HCT116 (cell line): ENCODE measurements at places on chromosomes 1 and 21.
A peak's percentile ranks its signal among the peaks of the same experiment; 100 is the strongest.

- DNase-seq: no peak
Observed at GRCh38 chr21:25240974-25241373, 366.3 kb downstream of the MRPL39 start.

- DNase-seq: no peak
Observed at GRCh38 chr1:240030236-240030635, 61.4 kb upstream of the FMN2 start.

DNA sequence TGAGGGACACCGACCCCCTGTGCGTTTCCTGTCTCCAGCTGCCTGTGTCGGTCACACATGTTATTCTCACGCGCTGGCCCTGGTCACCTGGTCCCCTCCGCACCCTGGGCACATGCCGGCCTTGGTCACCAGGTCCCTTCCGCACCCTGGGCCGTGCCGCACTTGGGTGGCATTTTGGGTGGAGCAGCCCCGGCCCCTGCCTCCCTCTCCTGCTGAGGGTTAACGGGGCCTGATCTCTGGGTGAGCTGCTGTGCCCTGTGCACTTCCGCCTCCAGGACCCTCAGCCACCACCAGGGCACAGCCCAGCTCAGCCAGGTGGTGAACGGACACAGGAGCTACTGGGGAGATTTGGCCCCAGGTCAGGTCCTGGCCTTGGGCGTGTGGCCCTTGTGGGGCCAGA lies 26.6 kb downstream of the RRP1 start:
- no peak for DNase-seq

GRCh38 chr1:31704271-31705079 lies 658 bp upstream of the COL16A1 start:
- no peak for DNase-seq

GRCh38 chr21:42013376-42013775 lies 3.2 kb upstream of the ZBTB21 start:
- DNase-seq: no peak

GRCh38 chr1:62198781-62199125 lies 4.1 kb downstream of the L1TD1 start:
- no peak for DNase-seq

DNA sequence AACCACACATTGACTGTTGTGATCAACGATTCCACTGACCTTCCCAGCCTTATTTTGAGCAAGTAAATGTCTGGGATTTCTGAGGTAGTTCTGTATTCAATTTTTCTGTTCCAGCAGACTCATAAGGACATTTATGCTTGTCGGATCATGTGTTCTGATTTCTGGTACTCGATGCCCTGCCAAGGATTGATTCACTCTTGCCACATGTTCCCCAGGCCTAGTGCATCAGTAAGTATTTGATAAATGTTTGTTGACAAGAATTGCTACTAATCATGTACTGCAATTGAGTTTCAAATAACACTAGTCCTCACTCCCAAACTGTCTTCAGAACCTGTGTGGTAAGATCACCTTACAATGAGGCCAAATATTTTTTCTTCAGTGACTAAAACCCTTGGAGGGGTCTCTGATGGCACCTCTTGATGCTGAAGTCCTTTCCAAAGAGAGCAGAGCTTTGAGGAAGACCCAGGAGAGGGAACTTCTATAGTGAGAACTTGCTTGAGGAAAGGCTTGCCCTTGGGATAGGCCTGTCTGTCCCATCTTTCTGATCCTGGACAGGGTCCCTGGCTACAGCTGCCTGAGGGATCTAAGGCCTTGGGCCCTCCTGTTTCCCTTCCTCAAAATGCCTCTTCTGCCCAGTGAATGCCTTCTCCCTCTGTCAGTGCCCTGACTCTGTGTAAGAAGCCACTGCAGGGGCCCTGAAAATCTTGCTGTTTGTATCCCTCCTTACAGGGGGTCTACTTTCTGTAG lies 115.8 kb upstream of the FAM78B start:
- no peak for DNase-seq

DNA sequence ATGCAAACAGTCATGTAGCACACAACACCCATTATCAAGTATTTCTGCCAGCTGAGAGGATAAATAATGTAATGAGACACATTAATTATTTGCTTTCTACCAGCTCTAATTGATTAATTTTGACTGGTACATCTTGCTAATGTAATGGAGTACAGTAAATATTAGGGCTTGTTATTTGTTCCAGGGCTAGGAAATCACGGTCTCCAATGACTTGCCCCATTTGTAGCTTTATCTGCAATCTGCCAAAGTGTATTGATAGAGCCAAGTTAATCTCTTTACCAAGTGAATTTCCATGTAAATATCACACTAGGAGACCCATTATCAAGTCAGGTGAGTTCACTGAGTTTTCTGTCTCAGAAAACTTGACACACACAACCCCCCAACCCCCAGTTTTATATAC lies 55.1 kb downstream of the RGS13 start:
- no peak for DNase-seq

DNA sequence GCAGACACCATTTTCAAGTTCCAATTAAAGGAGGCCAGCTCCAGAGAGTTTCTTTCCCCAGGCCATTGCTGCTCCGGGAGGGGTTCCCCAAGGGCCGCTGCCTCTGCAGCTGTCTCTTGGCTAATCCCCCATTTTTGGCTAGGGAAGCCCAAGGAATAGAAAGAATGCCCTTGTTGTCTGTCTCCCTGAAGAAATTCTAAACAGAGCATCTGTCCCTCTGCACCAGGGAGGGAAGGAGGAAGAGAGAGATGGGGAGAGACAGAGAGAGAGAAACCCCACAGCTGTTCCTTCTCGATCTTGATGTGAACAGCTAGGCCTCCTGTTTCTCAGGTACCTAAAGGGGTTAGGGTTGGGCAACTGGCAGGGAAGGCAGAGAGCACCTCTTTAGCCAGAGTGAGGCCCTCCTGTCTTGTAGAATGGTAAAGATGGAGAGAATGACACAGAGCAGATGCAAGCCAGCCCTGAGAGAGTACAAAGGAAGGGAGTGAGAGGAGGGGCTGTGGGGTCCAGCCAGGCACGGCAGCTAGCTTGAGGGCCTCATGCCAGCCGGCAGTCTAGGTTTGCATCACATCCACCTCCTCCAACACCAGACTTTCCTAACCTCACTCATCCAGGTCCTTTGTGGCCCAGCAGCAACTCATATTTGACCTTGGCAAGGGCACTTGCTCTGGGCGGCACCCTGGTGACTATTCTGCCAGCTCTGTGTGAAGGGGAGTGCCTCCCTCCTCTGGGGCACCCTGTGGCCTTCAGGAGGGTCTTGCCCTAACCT lies 13.1 kb downstream of the OPTC start:
- no peak for DNase-seq

- DNase-seq: peak; percentile 35
Observed at GRCh38 chr1:6108937-6109614, 63.4 kb downstream of the KCNAB2 start.

- DNase-seq: no peak
Observed at GRCh38 chr1:145757420-145757819, 38.1 kb downstream of the CD160 start.

GRCh38 chr21:15874615-15875014 lies 144.8 kb downstream of the USP25 start:
- no peak for DNase-seq

GRCh38 chr1:234953655-234954405 lies 174.8 kb downstream of the TOMM20 start:
- no peak for DNase-seq

DNA sequence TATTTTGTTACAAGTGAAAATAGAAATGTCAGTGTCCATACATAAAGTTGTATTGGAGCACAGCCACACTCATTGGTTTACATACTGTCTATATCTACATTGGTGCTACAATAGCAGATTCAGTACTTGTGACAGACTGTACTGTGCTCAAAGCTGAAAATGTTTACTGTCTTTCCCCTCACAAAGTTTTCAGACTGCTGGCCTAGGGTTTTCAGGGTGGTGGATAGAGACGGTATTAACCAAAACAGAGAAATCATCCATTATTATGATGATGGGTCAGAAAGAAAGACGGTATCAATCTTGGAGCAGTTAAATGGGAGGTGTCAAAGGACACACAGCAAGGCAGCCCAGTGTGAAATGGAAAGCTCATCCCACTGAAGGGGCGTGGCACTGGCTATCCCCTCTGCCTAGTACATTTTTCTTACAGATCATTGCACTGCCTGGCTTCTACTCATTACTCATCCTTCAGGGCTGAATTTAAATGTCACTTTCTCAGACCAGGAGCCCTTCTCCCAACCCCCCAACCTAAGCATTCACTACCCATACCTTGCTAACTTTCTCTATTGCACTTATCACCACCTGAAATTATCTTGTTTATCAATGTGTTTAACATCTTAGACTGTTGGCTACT lies 10.2 kb downstream of the JAK1 start:
- no peak for DNase-seq

GRCh38 chr1:111735858-111736544 lies 3.2 kb downstream of the INKA2 start:
- no peak for DNase-seq

- DNase-seq: no peak
Observed at GRCh38 chr21:46409641-46410406, 48.9 kb upstream of the DIP2A start.

- no peak for DNase-seq
Observed at GRCh38 chr1:71298633-71299032, 217.8 kb upstream of the ZRANB2 start.

GRCh38 chr1:44405031-44405797 lies at the start of gene RNF220:
Gene RNF220 (plus strand): TSS chr1:44405255.
- peak; percentile 79 for DNase-seq

GRCh38 chr1:43760745-43761317 lies 53.5 kb downstream of the ST3GAL3 start:
- no peak for DNase-seq

GRCh38 chr1:97562081-97562480 lies 358.8 kb downstream of the DPYD start:
- DNase-seq: no peak

- DNase-seq: no peak
Observed at GRCh38 chr1:14913482-14914177, 239.9 kb upstream of the TMEM51 start.

DNA sequence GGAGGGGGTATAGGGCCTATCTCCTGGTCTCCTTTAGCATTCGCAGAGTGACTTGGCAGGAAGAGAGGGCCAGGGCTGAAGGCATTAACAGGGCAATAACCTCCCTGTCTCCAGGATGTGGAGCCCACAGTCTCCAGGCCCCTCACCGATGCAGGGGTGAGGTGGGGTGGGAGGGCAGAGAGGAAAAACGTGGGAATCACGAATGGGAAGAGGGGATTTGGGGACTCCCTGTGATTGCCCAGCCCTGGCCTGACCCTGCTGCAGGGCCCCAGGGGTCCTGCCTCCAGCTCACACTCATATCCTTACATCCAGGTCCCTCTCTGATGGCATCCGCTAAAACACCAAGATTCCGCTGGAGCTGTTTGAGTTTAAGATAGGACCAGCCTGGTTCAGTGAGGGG lies 14.6 kb downstream of the TFAP2E start:
- no peak for DNase-seq

GRCh38 chr1:168607872-168608428 lies 31.5 kb downstream of the XCL1 start:
- DNase-seq: no peak

DNA sequence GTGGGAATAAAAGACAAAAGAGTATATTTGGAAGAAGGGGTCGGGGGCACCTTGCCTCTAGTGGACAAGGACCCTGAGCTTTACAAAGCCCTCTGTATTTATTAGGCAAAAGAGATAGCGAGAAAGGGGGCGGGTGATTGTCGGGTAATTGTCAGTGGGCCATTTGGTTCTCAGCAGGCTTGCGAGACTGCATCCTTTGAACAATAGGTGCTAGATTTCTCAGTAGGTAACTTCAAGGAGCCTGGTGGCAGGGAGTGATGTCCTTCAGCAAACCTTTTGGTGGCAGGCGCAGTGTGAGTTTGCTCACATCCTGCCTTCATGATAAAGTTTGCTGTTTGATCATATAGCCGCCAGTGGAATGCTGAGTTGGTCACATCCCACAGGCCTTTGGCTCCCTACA lies 71.4 kb downstream of the AXDND1 start:
- no peak for DNase-seq

DNA sequence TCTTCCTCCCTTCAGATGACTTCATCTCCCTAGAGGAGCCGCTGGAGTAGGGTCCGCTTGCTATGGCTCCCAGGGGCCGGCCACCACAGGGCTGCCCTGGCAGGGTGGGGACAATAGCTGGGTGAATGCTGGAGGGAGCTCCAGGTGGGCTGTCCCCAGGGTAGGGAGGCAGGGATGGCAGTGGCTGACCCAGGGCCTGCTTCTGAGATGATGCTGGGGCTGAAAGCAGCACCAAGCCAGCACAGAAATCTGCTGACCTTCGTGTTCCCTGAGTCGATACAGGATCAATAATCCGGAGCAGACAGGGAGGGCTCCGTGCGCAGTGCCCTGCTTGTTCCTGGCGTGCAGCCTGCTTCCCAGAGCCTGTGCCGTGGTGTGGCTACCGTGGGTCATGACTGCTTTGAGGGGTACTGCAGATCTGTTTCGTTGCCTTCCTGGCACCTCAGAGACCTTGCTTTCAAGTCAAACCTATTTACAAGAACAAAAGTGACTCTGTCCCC lies 34.0 kb downstream of the TFF3 start:
- no peak for DNase-seq

DNA sequence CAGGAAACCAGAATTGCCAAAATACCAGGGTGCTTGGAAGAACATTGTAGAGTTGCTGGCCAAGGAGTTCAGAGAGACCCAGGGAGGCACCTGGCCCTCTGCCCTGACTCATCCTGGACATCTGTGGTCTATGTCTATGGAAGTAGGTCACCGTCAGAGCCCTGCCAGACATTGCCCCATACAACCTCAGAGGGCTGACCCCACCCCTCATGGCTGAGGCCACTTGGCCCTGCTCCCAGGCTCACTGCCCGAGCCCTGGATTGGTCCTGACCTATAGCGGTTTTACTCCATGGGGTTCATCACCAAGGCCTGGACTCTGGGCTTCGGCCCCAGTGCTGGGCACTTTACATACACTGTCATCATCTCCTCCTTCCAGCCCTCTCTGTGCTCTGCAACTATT lies 233.1 kb downstream of the PTPRU start:
- DNase-seq: no peak

- DNase-seq: no peak
Observed at GRCh38 chr1:30713311-30713710, 10.1 kb downstream of the MATN1 start.

GRCh38 chr21:41824466-41825207 lies 54.5 kb downstream of the PRDM15 start:
- DNase-seq: no peak

- no peak for DNase-seq
Observed at GRCh38 chr21:29477941-29478340, 179.2 kb downstream of the BACH1 start.
